ENCODE measurements at places on chromosomes 5 and 9. TPM values are rescaled to one million over a fixed set of nuclear protein-coding genes. Genes with fewer than 3 reads are reported as not detected.

Gene CATSPER3
- 0.50 TPM for total RNA-seq

Gene ARL14EPL
- not detected for total RNA-seq

Gene CDO1
- not detected for total RNA-seq

Gene DOCK8
- 187 TPM for total RNA-seq

GRCh38 chr5:142287973-142288313 is 36.9 kb downstream of the SPRY4 start:
- DNase-seq: no peak

- DNase-seq: no peak
Measured at GRCh38 chr5:146466521-146467349, 19.6 kb downstream of the TCERG1 start.

GRCh38 chr5:111268300-111268699 is 44.1 kb downstream of the CAMK4 start:
- no peak for DNase-seq

GRCh38 chr9:113426701-113427100 is 16.2 kb downstream of the C9orf43 start:
- no peak for DNase-seq

DNA sequence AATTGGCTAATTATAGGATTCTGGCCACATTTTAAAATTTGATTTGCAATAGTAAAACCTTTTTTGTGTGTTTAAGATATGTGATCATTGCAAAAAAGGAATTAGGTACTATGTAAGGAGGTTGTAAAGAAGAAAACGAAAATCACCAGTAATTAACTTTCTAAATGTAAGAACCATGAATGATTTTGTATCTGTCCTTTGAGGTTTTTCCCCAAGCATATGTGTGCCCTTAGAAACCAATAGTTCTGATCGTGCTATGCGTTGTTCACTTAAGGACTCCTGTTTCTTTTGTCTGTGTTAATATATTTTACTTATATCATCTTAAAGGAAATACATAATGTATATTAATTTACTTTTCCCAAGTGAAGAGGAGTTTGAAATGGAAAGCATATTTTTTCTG is 410.2 kb downstream of the PSAT1 start:
- no peak for DNase-seq

DNA sequence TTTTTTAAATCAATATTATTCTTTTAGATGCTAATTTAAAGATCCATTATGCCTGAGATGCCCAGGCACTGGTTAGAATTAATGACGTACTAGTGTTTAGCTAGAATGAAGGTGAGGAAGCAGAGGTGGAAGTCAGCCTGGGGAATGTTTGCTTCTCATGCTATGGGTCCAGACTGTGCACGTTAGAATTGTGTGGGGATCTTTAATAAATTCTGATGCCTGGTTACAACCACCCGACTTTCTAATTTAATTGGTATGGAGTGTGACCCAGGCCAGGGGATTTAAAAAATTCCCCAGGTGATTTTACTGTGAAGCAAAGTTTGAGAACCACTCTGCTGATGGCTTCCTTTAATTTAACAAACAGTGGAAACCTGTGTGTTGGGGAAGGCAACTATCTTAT is 111.1 kb downstream of the DOCK2 start:
- no peak for DNase-seq

- DNase-seq: no peak
Measured at GRCh38 chr9:109064963-109065702, 51.8 kb upstream of the CTNNAL1 start.

DNA sequence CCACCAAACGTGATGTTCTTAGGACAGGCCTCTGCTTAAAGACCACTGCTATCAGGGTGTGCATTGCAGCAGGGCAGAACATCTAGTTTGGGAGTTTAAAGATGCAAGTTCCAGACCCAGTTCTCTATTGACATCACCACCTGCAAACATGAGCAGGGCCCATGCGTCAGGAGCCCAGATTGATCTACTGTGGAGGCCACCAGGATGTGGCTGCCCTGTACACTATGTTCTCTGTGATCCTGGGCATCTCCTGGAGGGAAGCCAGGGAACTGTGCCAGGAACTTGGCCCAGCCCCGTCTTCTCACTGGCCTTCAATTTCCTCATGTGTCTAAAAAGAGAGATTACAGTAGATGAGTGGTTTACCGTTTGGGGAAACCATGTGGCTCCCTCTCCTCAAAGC is 87.1 kb downstream of the PDE6A start:
- no peak for DNase-seq

GRCh38 chr5:96483878-96484277 is 50.8 kb upstream of the PCSK1 start:
- DNase-seq: no peak

DNA sequence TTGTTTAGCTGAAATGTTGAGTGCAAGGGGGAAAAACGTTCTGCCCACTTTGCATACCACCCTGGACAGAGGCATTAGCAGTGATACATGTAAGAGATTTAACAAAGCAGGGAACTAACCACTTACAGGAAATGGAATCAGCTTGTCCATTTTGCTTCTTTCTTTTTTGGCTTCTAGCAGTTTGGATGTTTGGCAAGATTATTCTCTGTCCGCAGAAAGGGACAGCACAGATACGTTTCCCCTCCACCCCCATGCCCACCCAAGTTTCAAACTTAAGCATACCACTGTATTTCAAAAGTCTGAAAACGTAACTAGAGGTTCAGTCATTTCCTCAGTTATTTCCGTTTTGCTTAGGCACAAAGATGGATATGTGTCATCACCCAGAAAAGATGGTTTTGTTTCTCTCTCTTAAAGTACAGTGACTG is 118.4 kb downstream of the GDNF start:
- DNase-seq: no peak

GRCh38 chr9:26013199-26013598 is 335.0 kb upstream of the TUSC1 start:
- no peak for DNase-seq

DNA sequence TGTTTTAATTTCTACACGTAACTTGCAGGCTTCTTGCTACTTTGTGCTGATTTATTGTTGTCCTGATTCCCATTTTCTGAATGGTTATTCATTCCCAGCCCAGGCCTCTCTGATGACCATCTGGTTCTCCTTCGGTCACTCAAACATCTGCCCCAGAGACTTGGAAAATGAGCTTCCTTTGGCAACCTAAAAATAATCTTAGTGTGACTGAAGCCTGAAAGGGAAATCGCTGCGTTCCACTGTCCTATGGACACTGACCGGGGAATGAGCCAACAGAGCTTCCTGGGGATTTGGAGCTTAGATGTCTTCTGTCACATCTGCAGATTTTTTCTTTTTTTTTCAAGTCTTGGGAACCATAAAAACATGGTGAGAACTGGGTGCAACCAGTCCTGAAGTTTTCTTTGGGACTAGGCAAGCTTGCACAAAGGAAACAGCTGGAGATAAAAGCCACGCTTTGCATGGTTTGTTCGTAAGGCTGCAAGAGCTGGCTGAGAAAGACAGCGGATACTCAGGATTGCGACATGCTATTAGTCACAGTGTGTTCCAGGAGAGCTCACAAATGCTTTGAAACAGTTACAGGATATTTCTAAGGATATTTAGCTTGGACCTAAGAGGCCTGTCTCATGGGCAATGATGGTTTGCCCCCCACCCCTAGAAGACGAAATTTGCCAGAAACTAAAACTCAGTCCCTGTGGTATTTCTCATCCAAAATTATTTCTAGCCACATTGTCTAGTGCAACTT is 146.2 kb downstream of the GOLPH3 start:
- DNase-seq: no peak

DNA sequence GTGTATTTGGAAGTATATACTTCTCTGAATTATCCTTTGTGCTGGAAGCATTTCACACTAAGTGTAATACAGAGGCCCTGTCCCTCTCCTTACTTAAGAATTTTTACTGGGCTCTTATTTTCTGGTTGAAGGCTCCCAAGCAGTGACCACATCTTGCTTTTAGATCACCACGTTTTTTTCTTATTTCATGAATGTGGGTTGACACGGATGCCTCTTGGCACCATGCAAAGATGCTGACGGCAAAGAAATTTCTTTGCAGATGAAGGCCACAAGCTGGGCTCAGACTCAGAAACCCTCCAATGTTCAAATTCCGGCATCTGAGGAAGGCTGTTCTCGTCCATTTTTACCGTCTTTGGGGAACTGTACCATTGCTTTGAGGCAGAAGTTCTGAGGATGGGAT is 168.5 kb downstream of the HMHB1 start:
- DNase-seq: no peak

GRCh38 chr9:121333950-121334773 is 35.9 kb downstream of the STOM start:
- no peak for DNase-seq

- DNase-seq: no peak
Measured at GRCh38 chr5:172453986-172454357, 353 bp downstream of the SH3PXD2B start.

DNA sequence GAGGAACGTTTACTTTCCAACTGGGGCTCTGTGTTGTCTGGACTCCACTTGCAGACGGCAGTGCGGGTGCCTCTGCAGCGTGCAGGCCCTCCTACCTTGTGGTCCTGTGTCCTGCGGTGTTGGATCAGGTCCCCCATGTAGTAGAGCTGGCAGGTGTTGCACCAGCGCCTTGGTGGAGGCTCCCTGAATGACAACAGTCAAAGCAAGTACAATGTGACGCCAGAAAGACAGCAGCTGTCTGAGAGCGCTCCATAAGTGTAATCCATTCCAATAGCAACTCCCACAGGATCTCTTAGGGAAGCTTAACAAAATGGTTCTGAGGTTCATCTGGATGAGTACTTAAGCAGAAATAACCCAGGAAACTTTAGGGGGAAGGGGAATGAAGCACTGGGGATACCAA is 9.9 kb downstream of the BBLN start:
- DNase-seq: no peak

GRCh38 chr5:68872088-68872839 is 221.6 kb upstream of the SLC30A5 start:
- DNase-seq: no peak

GRCh38 chr9:127897193-127897692 is 2.2 kb downstream of the ST6GALNAC6 start:
- no peak for DNase-seq

Data from T-helper 17 cell (primary cell).